ENCODE measurements at places on chromosomes 12 and 14.

DNA sequence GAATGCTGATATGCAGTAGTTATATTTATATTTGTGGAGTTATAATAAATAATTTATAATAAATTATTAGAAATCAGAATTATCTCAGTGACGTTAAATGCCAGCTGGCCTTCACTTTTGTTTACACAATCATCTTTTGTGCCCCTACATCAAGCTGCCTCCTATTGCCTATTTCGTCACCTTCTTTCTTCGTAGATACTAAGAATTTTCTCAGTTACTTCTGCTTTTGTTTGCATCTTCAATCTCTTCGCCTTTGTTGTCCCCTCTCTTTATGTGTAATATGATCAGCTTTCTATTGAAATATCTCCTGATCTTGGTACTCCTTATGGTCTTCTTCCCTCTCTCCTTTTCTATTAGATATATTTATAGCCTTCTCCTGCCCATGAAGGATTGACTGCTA, 197.0 kb downstream of the ERC1 start:
- no peak for DNase-seq

GRCh38 chr12:85310456-85311076, 30.5 kb downstream of the ALX1 start:
- DNase-seq, result peak; percentile 4

- peak; percentile 42 for DNase-seq
Observed at GRCh38 chr12:42588524-42589464, 752 bp downstream of the PRICKLE1 start.

GRCh38 chr12:29581631-29582030, 84.1 kb upstream of the OVCH1 start:
- DNase-seq, result peak; percentile 50

DNA sequence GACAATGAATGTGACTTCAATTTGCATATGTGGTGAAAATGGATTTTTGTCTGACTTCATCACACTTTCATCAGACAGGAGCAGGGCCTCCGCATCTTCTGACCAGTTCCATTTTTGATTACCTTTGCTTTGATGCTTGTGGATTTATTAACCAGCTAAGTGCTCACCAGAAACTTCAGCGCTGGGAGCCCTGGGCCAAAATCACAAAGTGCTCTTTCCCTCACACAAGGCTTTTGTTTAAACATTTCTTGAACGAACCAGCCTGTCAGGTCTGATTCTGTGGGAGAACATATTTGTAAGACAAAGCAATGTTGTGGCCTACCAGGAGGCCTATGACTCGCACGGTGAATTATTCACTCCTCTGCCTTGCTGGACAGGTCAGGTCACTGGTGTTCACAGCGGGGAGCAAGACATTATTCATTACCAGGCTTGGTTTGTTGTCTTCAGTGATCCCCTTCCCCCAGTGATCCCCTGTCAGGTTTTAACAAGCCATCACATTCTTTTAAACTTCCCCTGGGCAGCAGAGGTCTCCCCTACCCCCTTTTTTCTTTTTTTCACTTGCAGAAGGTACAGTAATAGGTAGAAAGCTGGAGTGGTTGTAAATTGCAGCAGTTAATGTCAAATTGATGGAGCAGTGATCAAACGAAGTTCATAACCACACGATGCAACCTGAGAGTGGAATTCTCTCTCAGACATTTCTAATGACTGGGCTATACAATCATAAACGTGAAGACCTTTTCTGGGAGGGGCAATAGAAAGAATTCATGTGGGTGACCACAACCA, 167.5 kb upstream of the PRICKLE1 start:
- peak; percentile 91 for DNase-seq

DNA sequence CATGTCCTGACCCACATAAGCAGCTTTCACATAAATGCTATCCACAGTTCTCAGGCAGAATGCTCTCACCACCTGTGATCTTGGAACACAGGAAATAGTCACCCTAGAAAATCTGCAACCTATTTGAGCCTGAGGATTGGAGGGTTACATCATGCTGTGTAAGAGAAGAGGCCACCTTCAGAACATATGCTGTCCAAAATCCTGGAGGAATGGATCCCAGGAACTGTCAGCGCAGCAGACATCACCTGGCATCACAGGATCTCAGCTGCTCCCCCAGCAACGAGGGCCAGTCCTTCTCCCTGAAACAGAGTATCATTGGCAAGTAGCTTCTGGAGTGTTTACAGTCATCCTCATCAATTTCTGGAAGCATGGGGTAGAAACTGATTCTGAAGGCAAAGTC, 63.2 kb upstream of the LTA4H start:
- DNase-seq, result no peak

GRCh38 chr12:29895966-29896365, 112.2 kb upstream of the TMTC1 start:
- no peak for DNase-seq

DNA sequence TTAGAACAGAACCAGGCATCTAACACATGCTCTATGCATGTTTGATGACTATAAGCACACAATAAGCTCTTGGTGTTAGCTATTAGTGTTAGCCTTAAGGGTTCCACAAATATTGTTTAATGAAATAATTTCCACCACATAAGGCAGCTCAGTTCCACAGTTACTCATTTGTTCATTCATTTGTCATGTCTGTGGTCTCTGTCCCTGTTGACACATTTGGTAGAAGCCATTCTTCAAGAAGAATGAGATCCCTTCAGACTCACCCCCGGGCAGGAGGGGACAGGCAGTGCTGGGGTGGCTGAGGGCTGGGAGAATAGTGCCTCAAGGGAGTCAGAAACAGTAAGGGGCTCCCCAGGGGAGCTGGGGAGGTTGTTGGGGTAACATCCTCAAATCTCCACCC, 3.7 kb upstream of the FAIM2 start:
- no peak for DNase-seq

DNA sequence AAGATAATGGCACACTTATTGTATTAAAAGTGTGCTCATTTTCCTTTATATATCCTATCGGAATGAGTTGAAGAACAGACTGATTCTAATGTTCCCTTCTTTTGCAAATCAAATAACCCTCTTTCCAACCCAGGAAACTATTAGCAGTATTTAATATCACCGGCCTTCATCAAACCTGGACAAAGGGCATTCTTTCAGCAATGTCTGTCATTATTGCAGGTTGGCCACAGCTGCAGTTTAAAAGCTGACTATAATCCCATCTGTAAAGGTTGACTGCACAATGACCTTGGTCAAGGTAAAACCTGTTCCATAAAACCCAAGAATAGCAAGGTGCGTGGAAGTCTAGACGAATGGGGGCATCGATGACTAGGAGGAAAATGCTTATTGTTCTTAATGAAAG, 472.3 kb upstream of the SOX5 start:
- no peak for DNase-seq

DNA sequence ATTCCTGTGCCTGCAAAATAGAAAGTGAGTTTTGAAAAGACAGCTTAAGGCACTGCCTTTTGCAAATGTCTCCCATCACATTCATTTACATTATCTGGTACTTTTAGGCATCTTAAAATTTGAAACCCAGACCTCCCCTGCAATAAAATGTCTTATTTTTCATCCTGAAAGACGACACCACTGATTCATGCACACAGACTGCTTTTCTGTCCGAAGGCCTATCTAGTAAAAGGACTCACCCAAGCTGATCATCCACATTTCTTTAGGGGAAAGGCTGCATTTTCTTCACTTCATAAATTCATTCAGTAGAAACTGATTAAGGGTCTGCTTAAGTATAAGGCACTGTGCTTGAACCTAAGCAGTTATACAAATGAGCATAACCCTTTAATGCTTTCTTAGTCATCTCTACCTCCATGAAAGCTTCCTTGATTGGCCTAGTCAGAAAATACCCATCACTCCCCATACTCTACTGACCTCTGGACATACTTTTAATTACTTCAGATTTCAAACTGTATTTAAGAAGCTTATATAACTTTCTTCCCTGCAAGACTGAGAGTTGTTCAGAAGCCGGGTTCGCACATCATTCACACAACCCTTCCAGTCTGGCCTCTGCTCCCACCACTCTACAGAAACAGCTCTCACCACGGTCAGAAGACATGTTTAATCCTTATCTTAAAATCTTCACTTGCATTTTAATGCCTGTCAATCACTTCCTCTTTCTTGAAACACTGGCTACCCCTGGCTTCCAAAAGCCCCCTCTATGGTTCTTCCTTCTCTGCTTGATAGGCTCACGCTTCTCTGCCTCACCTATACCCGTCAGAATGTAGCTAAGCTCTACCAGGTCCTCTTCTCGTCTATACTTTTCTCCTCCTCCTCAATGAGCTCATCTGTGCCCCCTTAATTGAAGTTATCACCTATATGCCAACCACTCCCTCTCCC, 288.6 kb downstream of the MED13L start:
- peak; percentile 34 for DNase-seq

Measured in EH (cell line).